ENCODE measurements at places on chromosomes 1 and 21.

GRCh38 chr1:95111014-95111413 lies 6.1 kb upstream of the TLCD4 start:
- DNase-seq = no peak

DNA sequence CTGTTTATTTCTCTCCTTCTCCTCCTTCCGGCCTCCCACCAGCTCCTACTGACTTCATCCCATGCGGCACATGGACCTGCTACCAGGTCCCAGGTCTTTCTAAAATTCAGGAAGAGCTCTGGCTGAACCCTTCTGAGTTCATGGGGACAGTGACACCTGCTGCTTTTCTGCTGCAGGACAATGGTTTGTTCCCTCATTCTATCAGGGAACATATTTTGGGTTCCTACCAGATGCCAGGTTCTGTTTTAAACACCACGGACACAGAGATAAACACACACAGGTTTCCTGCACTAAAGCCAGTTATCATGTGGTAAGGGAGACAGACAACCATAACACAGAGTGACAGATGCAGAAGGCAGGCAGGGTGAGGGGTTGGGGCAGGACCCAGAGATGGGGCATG lies 114.0 kb upstream of the RAB4A start:
- no peak for DNase-seq

DNA sequence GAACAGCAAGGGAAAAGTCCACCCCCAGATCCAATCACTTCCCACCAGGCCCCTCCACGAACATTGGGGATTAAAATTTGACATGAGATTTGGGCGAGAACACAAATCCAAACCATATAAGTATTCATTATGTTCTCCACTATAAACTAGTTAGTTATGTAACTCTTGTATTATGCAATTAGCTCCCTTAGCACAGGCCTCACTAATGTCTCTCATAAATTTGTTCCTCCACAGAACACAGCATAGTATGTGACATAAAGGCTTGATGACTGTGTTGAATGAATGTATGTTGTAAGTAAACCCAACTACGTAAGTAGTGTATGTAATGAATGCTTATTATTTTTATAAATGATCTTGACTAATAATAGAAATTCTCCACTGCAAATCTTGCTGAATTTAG lies 223.3 kb upstream of the ZRANB2 start:
- no peak for DNase-seq

DNA sequence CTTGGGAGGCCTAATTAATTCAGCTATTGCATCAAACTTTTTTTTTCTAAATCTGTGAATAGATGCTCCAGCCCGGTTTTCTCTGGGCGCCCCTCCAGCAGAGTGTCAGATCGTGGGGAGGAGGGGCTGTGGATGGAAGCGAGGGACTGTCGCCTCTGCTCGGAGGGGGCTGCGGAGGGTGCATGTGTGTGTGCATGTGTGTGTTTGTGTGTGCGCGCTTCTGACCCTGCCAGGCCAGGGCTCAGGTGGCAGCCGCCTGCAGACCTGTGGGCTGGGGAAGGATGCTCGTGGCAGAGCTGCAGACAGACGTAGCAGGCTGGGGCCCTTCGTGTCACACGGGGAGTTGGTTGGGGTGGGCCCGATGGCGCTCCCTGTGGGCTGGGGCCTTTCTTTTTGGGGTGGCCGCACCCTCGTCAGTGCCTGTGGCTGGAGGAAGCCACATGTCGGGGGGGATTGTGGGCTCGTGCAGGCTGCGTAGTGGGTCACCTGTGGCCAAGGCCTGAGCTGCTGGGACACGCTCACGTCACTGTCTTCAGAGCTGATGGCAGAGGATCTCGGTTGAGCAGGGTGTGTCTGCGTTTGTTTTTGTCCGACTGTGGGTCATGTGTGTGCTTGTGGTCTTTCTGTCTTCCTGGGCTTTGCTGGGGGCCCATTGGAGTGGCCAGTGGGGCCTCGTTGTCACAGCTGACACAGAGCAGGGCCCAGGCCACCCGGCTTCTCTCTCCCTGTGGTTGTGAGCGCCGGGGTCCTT lies 2.8 kb downstream of the SKI start:
- DNase-seq = no peak

DNA sequence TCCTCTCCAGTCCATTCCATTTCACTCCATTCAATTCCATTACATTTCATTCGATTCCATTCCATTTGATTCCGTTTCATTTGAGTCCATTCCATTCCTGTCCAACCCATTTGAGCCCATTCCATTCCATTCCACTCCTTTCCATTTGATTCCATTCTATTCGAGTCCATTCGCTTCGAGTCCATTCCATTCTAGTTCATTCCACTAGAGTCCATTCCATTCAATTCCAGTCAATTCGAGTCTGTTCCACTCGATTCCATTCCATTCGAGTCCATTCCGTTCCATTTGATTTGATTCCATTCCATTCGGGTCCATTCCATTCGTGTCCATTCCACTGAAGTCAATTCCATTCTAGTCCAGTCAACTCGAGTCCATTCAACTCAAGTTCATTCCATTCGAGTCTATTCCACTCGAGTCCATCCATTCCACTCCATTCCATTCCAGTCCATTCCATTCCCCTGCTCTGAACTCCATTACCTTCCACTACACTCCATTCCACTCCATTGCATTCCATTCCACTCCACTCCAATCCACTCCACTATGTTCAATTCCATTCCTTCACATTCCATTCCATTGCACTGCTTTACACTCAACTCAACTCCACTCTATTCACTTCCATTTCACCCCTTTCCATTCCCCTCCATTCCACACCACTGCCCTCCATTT lies 2569.4 kb upstream of the TPTE start:
- no peak for DNase-seq

DNA sequence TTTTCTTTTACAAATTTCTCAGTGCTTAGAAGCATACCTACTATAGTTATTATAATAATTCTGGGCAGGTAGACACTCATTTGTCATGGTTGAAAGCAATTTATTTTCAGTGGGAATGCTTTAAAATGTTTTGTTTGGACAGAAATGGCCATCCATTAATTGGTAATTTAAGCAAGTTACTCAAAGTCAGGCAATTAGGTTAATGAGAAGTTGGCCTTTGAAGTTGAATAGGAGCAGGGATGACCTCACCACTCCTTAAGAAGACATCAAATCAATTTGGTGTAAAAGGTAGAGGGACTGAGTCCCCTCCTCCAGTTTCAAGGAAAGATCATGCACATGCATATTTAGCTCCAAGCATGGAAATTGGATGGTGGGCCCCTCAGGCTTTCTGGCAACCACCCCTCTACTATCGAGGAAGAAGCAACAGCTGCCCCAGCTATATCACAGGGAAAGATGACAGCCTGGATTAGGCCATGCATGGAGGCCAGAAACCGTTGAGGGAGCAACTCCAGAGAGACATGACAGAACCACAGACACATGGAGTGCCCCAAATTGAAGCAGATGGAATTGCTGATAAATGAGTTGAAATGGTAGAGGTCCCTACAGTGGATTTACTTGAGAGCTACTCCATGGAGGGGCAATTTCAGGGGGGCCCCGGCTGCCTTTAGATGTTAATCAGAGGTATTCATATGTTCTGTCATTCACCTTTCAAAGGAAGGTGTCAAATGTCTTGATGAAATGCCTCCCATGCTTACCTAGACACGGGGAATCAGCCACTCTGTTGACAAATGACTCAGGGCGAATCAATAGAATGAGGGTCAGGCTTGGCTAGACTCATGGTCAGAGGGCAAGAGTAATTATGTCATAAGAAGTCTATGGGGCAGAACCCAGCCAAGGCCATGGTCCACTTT lies 26.7 kb downstream of the HLX start:
- DNase-seq = no peak

DNA sequence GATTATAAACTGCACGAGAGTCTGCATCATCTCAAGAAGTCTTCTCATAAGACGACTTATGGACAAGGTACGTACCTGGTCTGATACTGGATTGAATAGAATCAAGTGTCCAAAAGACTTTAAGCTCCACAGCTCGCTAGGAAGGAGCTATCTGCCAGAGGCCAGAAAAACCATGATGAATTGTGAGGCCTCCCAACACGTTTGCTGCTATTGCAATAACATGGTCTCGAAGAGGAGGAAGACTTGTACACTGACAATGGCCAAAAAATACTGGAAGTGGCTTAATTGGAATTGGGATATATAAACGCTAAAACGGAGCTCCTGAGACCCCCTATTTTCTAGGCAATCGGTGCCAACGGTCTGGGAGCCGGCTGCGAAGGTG lies 534 bp downstream of the DNAJC28 start:
- no peak for DNase-seq

DNA sequence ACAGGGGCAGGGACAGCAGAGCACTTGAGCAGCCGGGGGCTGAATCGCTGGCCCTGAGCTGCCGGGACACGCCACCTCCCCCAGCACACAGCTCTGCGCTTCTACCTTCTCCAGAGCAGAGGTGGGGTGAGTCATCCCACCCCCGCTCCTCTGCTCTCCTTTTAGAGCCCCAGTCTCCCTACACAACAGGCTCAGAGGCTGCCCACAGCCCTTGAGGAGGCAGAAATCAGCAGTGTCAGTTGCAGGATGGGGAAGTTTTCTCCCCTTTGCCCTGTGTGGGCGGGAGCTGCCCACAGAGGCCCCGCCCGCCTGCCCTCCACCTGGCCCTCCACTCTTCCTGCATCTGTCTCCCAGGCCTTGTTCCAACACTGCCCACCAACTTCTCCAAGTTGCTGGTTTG lies 94.6 kb downstream of the STUM start:
- DNase-seq = peak; percentile 91
